Kidney (tissue), 22 donors: ENCODE measurements at places on chromosomes 3 and 15. TPM values are rescaled to one million over a fixed set of nuclear protein-coding genes. Genes with fewer than 3 reads are reported as not detected.

Gene ROPN1
- total RNA-seq, result 0.54 TPM

Gene DAZL
- total RNA-seq, result not detected

GRCh38 chr3:136994772-136995516 lies 37.2 kb downstream of the IL20RB start:
- no peaks in the 10 kb centered on the region for H3K4me1 ChIP-seq
- DNase-seq, result no peak
- peak overlapping the region; percentile 93 for H3K27ac ChIP-seq

DNA sequence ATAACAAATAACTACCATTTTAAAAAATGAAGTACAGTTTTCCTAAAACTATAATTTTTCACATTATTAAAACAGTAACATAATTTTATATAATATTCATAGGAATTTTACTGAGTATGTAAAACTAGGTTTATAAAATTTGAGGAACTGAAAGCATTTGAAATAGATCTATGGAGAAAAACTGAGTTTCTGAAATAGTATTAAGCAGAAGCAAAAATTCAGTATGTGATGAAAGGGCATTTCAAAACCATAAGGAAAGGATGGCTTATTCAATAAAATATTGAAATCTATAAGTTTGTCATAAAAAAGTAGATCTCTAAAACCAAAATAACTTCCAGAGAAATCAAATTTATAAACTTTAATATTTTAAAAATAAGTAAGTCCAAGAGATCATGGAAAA lies 53.4 kb downstream of the GBE1 start:
- no peak overlapping the region for H3K4me3 ChIP-seq
- H3K27ac ChIP-seq, result no peak overlapping the region
- no peaks in the 10 kb centered on the region for H3K4me1 ChIP-seq
- H3K36me3 ChIP-seq, result no peaks in the 10 kb centered on the region

Gene RSRC1
- 33.8 TPM for total RNA-seq

- no peak for DNase-seq
- no peaks in the 10 kb centered on the region for H3K4me1 ChIP-seq
- no peaks in the 10 kb centered on the region for H3K36me3 ChIP-seq
Measured at GRCh38 chr15:36942248-36942827, 158.0 kb downstream of the MEIS2 start.

DNA sequence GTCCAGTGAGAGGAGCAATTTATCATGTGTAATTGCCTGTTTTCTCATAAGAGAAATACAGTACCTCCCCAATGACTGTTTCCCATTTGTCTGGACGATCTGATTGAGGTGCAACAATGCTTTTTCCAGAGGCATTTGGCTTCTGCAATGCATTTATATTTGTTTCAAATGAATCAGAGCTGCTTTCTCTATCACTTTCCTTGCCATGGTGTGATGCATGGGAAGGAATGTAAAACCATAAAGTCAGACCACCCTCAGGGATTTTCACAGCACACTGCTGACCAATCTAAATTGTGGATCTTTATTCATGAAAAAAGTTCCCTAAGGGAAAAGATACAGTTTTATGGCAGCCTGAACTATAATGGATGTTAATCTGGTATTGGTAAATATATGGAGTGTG lies 333.0 kb downstream of the ZNF385D start:
- H3K27ac ChIP-seq, result no peak overlapping the region
- no peak for DNase-seq
- no peak overlapping the region for H3K4me3 ChIP-seq
- H3K36me3 ChIP-seq, result no peaks in the 10 kb centered on the region
- no peaks in the 10 kb centered on the region for H3K4me1 ChIP-seq

Gene TMEM40
- total RNA-seq, result not detected

Gene AMT
- total RNA-seq, result 15.2 TPM

DNA sequence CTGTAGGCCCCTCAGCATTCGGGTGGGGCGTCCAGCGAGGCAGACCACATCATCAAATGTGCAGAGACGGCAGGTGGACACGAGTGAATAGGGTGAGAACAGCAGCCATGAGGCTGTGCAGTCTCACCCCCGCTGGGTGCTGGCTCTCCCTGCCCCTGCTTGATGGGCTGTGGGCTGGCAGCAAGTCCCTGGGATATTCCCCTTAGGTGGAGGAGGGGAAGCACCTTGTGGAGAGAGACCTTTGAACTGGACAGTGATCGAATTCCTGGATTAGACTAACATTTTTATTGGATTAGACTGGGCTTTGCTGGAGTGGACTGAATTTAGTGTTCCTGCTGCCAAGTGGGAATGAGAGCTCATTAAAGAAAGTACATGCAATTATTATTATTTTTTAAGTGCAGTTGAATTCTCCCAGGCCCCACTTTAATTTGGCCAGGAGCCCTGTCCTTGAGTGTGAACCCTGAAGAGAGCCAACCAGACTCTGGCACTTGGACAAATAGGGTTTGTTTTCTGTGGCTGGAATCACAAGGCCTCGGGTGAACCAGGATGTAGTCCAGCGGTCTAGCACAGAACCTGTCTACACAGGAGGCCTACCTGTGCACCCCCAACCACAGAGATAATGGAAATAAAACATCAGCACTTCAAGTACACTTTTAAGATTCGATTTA lies 193.1 kb downstream of the ABHD5 start:
- no peak overlapping the region for H3K4me3 ChIP-seq
- H3K27ac ChIP-seq, result no peak overlapping the region
- peaks cover 4% of the 10 kb centered on the region for H3K4me1 ChIP-seq

- no peak overlapping the region for H3K4me3 ChIP-seq
- DNase-seq, result no peak
- no peaks in the 10 kb centered on the region for H3K4me1 ChIP-seq
- H3K27ac ChIP-seq, result no peak overlapping the region
- H3K27me3 ChIP-seq, result no peaks in the 10 kb centered on the region
- no peaks in the 10 kb centered on the region for H3K36me3 ChIP-seq
Measured at GRCh38 chr3:64361962-64362735, 136.9 kb upstream of the PRICKLE2 start.

DNA sequence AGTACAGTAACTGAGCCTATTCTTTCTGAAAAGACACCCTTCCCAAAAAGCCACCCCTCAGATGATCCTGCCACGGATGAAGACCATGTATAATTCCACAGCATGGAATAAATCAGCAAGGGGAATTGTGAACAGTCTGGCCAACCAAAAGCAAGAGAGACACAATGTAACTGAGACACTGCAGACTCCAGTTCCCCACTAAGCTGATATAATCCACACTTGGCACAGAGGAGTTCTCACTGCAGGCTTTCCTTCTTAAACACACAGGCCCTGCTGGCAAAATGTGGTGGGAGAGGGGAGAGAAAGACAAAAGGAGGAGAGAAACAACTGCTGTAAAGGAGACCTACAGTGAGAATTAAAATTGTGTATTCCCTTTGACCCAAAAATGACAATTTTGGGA lies 12.7 kb downstream of the GPR156 start:
- no peaks in the 10 kb centered on the region for H3K27me3 ChIP-seq
- no peak overlapping the region for H3K27ac ChIP-seq
- DNase-seq, result no peak
